ENCODE measurements at places on chromosomes 12 and 14.

GRCh38 chr12:75507086-75507485, 4.3 kb downstream of the KRR1 start:
- DNase-seq, result no peak

GRCh38 chr12:57072661-57073060, 5.9 kb downstream of the NEMP1 start:
- DNase-seq, result no peak

GRCh38 chr14:60087668-60088067, 4.1 kb upstream of the PCNX4 start:
- no peak for DNase-seq

DNA sequence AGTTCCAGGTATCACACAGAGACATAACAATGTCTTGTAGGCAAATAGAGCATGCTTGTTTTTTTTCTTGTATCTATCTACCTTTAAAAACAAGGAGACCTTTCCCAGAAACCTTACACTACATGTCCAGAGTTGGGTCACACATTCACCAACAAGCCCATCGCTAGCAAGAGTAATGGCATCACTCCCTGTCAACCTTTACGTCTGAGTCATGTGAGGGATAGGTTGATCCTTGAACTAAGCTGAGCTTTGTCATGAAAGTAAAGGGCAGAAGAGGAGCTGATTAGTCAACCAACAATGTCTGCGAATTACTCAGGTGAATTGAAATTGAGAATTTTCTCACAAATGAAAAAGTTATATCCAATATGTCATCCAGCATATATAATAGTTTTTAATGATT, 219.4 kb downstream of the CNTN1 start:
- DNase-seq, result no peak

GRCh38 chr12:127690161-127690560, 576.8 kb upstream of the TMEM132C start:
- no peak for DNase-seq

GRCh38 chr12:109343677-109344076, 4.0 kb upstream of the MYO1H start:
- no peak for DNase-seq

DNA sequence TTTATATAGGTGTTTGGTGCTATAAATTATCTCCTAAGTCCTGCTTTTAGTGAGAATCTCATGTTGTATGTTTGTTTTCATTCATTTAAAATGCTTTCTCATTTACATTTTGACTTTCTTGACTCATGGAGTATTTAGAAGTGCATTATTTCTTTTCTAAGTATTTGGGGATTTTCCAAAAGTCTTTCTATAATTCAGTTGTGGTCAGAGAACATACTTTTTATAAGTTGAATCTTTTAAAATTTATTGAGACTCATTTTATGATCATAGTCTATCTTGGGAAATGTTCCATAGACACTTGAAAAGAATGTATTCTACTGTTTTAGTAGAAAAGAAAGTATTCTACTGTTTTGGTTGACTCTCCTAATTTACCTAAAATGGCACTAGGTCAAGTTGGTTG, 168.2 kb downstream of the AKAP6 start:
- DNase-seq, result no peak

Data from esophagus muscularis mucosa (tissue), 4 donors.